ENCODE measurements at places on chromosomes 13 and 19.

DNA sequence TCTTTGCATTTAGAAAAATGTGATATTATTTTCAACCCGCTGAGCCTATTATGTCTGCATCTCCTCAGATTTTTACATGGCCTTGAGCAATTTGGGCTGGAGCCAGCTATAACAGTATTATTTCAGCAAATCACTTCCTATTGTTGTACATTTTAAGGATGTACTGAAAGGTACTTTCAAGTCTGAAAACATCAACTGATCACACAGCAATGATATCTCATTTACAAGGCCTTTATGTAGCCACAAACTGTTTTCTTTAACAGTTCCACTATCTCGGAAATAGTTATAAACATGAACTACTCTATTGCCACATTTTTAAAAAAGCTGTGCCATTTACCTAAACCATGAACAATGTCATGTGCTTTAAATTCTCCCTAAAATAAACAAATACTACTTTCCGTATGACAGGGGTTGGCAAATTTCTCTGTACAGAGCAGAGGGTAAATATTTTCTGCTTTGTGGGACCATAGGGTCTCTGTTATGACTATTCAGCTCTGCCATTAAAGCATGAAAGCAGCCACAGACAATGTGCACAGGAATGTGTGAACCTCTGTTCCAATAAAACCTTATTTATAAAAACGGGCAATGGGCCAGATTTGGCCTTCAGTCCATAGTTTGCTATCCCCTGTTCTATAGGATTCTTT is 560.4 kb downstream of the GPC6 start:
- no peak for DNase-seq

DNA sequence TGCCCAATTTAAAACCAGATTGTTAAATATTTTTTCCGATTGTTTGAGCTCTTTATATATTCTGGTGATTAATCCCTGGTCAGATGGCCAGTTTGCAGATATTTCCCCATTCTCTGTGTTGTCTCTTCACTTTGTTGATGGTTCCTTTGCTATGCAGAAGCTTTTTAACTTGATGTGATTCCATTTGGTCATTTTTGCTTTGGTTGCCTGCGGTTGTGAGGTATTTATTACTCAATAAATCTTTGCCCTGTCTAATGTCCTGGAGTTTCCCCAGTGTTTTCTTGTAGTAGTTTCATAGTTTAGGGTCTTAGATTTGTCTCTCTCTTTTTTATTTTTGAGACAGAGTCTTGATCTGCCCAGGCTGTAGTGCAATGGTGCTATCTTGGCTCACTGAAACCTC is 23.8 kb upstream of the LMO7 start:
- no peak for DNase-seq

DNA sequence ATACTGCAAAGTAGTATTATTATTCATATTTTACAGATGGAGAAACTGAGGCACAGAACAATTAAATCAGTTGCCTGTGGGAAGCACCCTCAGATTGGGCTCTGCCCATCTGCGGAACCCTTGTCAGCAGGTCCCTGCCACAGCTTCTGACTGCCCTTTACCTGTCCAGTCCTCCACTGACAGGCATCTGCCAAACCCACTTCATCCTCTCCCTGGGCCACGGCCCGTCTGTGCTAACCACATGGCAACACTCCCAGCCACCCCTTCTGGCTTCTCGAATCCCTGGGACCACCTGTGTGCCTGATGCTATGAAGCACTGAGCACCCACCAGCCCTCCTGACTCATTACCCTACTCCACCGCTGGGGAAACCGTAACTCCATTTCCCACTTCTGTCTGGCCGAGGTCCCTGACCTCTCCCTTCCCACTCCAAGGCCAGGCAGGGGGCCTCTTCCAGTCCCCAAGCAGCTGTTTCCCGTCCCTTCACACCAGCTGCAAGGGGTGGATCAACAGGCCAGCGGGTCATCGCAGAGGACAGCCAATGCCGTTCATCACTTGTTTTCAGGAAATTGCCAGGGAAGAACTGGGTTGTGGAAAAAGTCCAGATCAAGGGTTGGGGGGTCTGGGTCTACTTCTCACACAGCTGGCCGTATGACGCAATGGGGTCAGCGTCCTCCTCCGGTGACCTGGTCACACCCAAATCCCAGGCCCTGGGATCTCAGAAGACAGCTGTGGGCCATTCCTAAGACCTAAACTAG is 2.5 kb downstream of the KANK3 start:
- no peak for DNase-seq

DNA sequence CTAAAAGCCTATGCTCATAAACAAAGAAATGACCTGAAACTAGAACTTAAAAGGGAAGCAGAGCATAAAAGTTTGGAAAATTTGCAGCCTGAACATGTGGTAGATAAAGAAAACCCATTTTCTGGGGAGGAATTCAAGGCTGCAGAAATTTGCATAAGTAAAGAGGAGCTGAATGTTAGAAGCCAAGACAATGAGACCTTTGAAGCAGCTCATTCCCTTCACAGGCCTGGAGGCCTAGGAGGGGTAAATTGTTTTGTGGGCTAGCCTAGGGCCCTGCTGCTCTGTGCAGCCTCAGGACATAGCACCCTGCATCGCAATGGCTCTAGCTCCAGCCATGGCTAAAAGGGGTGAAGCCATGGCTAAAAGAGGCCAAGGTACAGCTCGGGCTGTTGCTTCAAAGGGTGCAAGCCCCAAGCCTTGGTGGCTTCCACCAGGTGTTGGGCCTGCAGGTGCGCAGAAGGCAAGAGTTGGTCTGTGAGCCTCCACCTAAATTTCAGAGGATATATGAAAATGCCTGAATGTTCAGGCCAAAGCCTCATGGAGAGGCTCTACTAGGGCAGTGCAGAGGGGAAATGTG is 38.3 kb downstream of the ZIC2 start:
- no peak for DNase-seq

DNA sequence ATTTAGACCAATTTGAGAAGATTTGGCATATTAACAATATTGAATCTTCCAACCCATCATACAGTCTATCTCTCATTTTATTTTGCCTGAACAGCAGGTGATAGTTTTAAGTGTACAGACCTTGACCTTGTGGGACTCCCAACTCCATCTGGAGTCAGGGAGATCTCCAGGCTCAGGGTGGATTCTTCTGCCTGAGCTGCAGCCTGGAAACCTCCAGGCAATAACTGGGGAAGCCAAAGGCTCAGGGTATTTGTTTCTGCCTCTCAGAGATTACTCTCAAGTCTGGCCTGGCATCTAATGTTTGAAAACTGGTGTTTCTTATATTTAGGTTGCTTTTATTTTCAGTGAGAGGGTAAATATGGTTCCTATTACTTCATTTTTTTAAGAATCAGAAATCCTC is 102.1 kb upstream of the C1QTNF9B start:
- no peak for DNase-seq

DNA sequence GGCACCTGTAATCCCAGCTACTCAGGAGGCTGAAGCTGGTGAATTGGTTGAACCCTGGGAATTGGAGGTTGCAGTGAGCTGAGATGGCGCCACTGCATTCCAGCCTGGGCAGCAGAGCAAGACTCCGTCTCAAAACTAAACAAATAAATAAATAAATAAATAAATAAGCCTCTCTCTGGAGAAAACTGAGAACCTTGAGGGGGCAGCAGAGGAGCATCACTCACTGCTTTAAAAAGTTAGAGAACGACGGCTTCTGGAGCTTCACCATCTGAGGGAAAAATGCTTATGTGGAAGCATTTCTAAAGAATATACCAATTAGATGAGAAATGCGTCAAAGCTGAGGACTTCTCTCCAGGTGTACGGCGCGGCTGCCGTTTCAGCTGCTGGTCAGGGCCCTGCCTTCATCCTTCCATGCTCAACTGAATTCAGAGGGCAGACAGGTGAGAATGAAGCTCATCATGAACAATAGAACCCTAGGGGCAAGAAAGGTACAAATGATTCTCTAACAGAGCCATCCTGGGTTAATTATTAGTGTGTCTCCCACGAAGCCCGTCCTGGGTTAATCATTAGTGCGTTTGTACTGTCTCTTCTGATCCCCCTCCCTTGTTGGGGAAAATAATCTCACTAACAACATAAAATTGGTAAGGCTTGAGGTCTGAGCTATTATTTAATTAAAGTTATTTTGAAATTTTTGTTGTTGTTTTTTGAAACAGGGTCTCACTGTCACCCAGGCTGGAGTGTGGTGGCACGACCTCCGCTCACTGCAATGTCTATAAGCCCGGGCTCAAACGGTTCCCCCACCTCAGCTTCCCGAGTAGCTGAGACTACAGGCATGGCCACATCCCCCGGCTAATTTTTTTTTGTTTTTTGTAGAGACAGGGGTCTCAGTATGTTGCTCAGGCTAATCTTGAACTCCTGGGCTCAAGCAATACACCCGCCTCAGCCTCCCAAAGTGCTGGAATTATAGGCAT is 80.1 kb downstream of the IPO5 start:
- peak; percentile 66 for DNase-seq

- DNase-seq = no peak
Measured at GRCh38 chr13:40966298-40966697, 52.8 kb downstream of the ELF1 start.

DNA sequence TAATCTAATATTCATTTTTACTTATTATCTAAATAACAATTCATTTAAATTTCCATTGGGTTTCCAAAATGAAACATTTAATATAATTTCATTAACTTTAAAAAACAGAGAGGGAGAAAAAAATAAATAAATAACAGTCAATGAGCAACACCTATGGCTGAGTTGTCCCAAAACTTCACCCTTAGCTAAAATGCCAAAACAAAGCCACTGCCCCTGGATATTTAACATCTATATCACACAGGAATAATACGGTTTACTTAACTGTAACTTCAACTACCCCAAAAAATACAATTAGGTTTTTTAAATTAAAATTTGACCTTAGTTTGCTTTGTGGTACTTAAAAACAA is 541 bp downstream of the ELF1 start:
- no peak for DNase-seq

DNA sequence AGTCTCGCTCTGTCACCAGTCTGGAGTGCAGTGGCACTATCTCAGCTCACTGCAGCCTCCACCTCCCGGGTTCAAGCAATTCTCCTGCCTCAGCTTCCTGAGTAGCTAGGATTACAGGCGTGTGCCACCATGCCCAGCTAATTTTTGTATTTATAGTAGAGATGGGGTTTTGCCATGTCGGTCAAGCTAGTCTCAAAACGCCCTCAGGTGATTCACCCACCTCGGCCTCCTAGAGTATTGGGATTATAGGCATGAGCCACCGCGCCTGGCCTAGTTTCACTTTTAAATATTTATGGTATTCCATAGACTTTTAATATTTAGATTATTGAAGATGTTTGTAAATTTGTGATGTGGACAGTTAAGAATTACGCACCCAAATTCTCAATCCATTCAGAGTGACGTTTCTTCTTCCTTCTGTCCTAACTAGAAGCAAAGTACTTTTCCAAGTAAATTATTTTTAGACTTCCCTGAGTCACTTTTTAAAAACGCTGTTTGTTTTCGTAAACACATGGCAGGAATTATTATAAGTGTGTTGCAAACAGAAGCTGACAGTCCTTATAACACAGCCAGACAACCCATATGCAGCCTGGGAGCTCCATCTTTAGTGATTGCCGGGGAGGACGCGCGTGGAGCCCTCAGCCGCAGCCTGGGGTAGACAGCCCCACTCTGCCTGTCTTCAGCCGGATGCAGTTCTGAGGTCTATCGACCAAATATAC is 131.7 kb downstream of the ATP11A start:
- DNase-seq = no peak

DNA sequence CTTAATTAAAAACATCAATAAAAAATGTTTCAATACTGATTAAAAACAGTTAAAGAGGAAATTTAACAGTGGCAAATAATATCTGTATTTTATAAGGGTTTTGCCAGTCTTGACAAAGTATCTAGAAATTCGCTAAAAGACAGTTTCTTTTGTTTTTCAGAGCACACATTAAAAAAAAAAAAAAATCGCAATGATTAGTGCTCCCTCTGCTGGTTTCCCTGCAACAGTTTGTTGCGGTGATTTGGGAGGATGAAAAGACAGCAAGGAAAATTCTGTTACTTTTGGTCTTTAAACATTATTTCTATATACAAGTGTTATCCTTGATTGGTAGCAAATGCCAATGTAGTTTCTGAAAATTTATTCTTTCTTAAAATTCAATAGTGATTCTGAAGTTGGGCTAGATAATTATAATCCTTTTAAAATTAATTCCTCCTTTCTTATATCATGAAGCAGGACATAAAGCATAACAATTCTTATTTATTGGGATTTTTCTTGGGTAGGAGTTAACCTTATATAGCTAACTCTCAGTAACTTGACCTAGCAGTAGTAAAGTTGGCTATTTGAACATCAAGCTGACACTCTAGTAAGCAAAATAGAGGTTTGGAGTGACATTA is 23.1 kb upstream of the SPRY2 start:
- peak; percentile 48 for DNase-seq

GRCh38 chr19:54670576-54671357 is 8.0 kb downstream of the LILRB4 start:
- DNase-seq = no peak

- DNase-seq = no peak
Measured at GRCh38 chr13:110042253-110042950, 256.0 kb upstream of the IRS2 start.

DNA sequence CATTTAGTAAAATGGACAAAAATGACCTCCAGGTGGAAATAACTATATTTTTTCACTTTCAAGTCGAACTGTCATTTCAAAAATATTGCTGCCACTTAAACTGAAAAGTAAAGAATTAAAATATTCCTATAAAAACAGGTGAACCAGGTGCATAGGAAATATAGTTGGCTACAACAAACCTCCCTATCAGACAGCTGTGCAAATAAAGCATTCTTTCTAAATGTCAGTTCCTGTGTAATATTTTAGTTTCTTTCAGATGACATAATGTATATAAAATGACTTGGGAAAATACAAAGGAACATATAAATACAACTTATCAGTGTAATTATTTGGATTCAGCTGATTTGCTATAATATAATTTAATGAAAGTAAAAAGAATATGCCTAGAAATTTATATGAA is 403.5 kb upstream of the GPC6 start:
- DNase-seq = no peak

GRCh38 chr19:50418176-50419021 is at the start of gene SPIB:
Gene SPIB, plus strand, starts transcription at chr19:50418938. Its CDS starts 25 bp downstream, at chr19:50418963.
- no peak for DNase-seq
